ENCODE measurements at places on chromosomes 7 and 10.

GRCh38 chr10:77592510-77592909 is 45.1 kb downstream of the KCNMA1 start:
- no peak for DNase-seq

DNA sequence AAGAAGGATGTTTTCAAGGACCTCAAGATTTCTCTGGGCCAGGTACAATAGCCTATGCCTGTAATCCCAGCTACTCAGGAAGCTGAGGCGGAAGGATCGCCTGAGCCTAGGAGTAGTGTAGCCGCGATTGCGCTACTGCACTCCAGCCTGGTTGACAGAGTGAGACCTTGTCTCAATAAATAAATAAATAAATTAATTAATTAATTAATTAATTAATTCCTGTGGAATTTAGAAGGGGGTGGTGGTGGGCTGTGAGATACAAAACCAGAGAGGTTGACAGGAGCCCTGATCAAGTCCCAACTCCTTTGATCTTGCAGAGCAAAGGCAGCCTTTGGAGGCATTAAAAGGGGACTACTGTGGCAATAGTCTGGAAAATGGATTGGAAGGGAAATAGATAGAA is 39.3 kb upstream of the NRF1 start:
- DNase-seq, result no peak

GRCh38 chr7:1914321-1914720 is 244.2 kb downstream of the ELFN1 start:
- DNase-seq, result no peak

- DNase-seq, result peak; percentile 82
Observed at GRCh38 chr7:29287366-29287765, 92.8 kb downstream of the CHN2 start.

GRCh38 chr10:13984647-13985155 is 346.0 kb downstream of the FRMD4A start:
- peak; percentile 82 for DNase-seq

GRCh38 chr10:33006342-33006887 is 48.4 kb upstream of the ITGB1 start:
- DNase-seq, result no peak

DNA sequence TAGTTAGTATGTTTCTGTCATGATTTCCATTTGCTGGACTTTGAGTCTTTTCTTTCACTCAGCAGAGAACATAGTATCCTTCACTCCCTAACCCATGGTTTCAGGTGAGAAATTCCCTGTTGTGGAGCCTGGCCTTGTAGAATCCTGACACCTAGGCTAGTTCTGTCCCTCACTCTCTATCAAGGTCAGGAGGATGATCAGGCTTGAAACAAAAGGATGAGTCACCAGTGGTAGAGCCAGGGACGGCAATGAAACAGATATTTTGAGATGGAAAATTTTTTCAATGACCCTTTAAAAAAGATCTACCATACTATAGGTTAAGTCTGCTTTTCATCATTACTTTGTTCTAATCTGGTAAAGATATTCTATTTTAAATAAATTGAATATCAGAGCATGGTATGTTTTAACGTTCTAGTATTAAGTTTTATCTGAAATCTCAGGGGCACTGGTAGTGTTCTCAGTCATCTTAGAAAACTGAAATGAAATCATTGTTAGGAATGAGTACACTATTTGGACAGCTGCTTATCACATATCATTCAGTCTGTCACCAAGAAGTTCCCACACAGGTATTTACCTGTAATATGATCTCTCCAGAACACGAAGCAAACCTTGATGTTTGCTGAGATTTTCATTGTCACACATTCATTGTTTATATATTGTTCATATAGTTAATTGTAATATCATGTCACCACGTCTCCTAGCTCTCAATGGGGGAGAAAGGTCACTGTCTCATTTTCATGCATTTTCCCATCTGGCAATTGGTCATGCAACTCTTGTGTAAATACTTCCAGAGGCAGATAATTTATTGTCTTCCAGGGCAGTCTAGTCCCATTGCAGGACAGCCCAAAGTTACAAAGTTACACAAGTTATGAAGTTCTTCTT is 299.9 kb upstream of the LRRTM3 start:
- DNase-seq, result no peak

DNA sequence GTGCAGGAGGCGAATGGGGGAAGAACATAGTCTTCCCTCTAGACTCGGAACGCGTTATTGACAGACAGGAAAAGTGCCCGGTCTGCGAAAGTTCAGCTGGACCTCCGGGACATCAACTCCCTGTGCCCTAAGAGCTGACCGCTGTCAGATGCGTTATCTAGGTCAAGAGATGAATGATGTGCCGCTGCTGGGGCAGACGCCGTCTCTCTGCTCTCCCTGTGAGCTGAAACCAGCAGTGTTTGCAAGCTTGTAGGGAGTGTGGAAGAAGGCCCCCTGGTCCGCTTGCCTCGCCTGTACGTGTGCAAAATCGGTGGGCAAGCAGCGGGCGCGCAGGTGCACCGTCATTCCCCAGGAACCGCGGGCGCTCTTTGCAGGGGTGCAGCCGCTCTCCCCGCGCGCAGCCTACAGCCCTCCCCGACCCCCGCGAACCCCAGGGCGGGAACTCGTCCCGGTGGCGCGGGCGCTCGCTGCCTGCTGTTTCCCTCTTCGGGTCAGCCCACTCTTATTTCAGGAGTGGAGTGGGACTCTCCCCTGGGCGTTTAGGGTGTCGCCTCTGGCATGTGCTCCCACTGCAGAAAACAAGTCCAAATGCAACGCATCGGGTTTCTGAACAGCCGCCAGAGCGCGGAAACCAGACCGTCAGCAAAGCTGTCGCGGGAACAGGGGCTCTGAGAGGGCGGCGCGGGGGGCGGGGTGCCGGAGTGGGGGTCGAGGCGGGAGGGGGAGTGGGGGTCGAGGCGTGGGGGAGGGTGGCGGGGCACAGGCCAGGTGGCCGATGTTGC is 1.8 kb upstream of the PFKFB3 start:
- DNase-seq, result no peak

DNA sequence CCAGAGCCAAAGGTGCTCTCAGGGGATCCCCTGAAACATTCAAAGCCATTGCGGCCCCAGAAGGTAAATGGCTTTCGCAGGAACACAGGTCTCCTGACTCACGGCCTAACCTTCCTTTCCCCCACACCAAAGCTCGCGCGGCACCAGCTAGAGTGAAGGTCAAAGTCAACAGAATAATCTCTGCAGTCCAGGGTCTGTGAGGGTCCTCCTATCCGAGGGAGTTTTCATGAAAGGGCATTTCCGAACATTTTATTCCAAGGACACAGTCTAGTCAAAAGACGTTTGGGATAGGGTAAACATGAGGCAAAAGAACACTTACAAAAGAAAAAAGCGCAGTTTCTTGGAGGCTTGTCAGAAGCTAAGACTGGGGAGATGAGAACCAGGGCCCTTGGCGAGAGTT is 559 bp upstream of the STEAP2 start:
- no peak for DNase-seq

DNA sequence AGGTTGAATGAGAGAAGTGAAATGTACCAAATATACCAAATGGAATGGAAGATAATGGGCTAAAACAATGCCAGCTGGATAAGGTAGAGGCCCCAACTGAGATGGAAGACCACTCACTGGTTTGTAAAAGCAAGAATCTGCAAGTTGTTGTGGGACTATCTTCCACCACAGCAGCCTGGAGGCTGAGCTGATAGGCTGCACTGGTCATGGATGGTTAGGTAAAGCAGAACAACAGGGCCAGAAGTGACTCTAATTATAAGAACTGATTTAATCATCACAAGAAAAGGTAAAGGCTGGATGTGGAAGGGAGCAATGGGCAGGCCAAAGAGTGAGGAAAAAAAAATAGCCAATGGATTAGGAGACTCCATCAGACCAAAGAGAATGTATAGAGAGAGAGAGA is 11.8 kb downstream of the TFEC start:
- DNase-seq, result no peak

DNA sequence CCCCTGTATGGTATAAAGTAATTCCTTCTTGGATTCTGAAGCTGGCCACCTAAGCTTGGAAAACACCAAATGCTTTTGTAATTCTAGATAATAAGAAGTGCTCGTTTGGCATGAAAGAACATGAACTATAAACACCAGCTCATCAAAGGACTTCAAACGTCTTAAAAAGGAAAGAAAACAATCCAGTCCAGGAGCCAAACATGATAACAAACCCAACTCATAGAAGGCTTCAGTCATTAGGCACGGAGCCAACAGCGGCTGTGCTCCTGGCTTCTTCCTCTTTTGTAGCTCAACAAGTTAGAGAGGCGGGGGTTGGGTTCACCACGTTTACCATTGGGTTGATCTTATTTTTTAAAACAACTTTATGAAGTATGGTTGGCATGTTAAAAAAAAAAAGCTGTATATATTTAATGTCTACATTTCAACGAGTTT is 56.4 kb upstream of the ECHDC3 start:
- DNase-seq, result peak; percentile 14

- no peak for DNase-seq
Observed at GRCh38 chr7:106260136-106260561, 24.6 kb downstream of the NAMPT start.

- no peak for DNase-seq
Observed at GRCh38 chr10:96922978-96923948, 91.2 kb downstream of the LCOR start.

DNA sequence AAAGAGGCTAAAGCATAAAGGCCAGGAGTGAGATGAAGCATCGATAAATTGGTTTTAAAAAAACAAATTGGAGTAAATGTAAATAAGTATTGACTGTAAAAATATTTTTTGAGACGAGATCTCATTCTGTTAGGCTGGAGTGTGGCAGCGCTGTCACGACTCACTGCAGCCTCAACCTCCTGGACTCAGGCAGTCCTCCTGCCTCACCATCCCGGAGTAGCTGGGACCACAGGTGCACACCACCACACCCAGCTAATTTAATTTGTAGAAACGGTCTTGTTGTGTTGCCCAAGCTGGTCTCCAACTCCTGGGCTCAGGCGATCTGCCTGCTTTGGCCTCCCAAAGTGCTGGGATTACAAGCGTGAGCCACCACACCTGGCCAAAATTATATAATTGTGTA is 17.8 kb downstream of the HNRNPA2B1 start:
- DNase-seq, result no peak

DNA sequence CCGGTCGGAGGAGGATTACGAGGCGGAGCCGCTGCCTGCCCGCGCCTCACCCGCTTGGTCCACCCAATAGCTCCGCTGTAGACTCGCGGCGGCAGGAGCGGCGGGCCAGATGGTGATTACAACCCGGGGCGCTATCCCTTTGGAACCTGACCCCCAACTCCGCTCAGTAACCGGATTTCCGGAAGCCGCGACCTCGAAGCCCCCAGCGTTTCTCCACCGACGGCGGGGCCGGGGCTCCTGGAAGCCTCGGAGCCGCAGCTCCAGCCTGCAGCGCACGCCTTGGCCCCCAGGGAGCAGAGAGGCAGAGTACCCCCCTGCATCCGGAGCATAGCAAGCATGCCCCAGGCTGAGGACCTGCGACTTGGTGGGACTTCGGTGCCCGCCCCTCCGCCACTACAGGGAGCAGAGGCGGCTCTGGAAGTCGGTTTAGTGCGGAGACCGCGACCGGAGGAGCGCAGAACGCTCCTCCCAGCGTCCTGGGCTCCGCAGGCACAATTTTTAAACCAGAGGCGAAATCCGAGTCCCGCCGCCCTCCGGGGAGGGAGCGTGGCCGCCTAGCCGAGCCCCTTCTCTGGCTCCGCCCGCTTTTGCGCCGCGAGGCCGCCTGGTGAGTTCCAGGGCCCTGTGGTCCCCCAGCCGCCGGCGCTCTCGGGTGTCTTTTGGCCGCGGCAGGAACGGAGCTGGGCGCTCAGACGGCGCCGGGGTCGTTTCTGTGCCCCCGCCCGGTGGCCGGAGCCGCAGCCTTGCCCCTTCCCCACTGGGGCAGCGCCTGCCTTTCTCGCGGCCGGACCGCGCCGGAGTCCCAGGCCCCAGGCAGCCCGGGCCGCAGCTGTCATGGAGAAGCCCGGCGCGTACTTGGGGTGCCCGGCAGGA is 28.2 kb upstream of the BMS1 start:
- no peak for DNase-seq

GRCh38 chr10:114519306-114519669 is 115.0 kb upstream of the AFAP1L2 start:
- no peak for DNase-seq

DNA sequence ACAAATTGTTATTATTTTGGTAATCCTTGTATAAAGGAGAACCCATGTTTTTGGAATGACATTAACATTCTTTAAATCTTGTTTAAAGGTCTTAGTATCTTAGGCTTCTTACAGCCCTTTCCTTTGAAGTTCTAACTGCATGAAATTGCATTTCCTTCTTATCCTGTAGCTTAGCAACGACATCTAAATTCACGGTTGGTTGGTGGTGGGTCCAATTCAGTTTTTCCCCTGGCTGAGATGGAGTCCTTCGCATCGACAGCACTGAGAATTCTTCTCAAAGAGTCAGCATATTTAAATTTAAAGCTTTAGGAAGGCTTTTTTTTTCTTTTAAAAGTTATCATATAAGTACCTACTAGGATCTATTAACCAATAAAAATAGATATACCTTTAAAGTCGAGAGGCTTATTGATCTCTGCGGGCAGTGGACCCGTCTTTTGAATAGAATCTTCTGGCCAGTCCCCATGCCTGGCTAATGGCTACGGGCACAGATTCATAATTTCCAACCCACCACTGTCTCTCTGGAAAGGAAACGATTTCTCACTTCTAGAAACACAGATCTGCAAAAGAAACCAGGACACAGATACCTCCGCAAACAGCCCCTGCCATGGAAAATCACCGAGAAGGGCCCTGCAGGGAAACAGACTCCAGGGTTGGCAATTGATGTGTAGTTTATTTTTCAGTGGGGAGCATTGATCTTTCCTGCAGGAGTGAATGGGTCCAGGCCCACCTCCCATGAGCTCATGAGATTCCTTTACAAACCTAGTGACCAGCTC is 63.4 kb downstream of the RAMP3 start:
- no peak for DNase-seq

DNA sequence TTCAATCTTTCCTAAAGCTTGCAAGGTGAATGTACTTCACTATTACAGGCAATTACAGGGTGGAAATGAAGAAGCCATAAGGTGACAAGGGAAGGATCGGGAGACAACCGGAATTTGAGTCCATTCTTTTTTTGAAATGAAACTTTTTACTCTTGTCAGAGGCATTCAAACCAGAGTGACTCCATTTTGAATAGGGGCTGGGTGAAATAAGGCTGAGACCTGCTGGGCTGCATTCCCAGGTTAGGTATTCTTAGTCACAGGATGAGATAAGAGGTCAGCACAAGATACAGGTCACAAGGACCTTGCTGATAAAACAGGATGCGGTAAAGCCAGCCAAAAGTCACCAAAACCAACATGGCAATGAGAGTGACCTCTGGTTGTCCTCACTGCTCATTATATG is 363.3 kb downstream of the TYW1 start:
- no peak for DNase-seq

DNA sequence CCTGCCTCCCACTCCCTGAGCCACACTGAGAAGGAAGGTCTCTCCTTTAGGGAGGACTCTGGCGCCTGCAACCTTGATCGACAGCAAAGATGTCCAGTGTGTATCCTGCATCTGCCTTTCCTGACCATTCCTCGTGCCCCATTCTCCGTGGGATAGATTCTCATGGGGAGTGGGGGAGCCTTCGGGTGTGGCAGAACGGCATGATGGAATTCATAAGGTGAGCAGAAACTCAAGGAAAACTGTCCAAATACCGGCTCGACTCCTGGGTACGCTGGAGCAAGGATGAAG is 636 bp upstream of the RARRES2 start:
- DNase-seq, result no peak

GRCh38 chr10:59362144-59362958 is at the start of gene FAM13C:
Gene FAM13C (minus strand): TSS chr10:59362549. CDS start chr10:59362460, 89 bp downstream.
- DNase-seq, result peak; percentile 46
